Right renal pelvis (tissue), 4 donors: ENCODE measurements at places on chromosomes 6 and 20. TPM values are rescaled to one million over a fixed set of nuclear protein-coding genes. Genes with fewer than 3 reads are reported as not detected.

GRCh38 chr6:52157301-52157941, 28.8 kb upstream of the IL17A start:
- DNase-seq: no peak

DNA sequence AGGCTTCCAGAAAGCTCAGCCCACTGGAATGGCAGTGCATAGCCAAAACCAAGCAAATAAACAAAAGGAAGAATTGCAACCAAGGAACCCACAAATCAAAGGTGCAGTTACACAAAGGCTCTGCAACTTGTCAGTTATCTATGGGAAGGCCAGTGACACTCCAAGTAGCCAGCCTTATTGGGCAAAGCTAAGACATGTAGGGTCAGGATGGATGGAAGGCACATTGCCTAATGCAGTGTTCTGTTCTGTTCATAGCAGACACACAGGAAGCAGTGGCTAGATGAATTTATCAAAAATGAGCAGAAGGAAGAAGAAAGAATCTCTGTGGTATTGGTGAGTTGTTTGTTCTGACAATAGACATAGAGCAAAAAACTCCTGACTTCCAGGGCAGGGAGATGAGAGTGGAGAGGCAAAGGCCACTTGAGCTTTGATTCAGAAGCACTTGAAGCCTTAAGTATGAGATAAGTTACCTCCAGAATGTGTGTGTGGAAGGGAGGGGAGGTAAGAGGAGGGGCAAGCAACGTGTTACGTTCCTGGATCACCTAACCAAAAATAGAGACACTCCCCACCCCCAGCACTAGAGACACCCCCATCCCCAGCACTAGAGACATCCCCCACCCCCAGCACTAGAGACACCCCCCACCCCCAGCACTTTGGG, 57.9 kb upstream of the AKAP12 start:
- DNase-seq: no peak

CLDN20 gene
- 0.42 TPM for polyA plus RNA-seq

DNA sequence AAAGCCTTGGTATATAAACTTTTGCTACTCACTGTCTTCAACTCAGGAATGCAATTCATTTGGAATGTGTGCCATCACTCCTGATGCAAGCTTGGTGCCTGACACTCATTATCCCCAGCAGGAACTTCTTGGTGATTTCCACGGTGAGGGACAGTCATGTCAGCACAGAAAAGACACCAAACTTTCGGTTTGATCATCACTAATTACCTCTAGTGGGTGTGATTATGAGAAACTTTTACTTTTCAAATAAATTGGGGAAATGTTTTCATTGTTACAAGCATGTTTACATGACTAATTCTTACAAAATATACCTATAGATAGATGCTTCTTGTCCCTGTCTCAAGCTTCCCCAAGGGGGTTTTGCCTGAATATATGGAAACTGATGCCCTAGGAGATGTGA, 40.9 kb downstream of the RPP40 start:
- no peak for DNase-seq

GTSF1L gene
- not detected for polyA plus RNA-seq

DNA sequence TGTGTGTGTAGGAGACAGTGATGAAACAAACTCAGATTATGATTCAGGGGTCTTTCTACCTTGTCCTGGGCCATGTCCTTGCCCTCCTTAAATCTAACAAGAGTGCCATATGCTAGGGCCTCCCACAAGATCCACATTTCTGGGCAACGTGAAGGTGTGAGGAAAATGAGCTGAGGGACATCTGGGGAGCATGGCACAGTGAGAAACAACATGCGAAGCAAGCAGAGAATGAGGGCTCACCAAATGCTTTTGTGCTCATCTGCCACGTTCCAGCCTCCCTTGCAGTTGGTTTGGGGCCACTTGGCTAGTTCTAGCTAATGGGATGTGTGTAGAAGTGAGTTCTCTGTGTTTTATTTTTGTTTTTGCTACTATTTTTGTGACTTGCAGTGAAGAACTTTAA, 21.4 kb upstream of the RNF182 start:
- no peak for DNase-seq

ABHD16B gene
- not detected for polyA plus RNA-seq

- DNase-seq: no peak
Observed at GRCh38 chr6:158356586-158357546, 44.6 kb downstream of the TULP4 start.

- DNase-seq: no peak
Observed at GRCh38 chr6:39118921-39119320, 3.9 kb upstream of the SAYSD1 start.

CHRNA4 gene
- 11.2 TPM for polyA plus RNA-seq

DNA sequence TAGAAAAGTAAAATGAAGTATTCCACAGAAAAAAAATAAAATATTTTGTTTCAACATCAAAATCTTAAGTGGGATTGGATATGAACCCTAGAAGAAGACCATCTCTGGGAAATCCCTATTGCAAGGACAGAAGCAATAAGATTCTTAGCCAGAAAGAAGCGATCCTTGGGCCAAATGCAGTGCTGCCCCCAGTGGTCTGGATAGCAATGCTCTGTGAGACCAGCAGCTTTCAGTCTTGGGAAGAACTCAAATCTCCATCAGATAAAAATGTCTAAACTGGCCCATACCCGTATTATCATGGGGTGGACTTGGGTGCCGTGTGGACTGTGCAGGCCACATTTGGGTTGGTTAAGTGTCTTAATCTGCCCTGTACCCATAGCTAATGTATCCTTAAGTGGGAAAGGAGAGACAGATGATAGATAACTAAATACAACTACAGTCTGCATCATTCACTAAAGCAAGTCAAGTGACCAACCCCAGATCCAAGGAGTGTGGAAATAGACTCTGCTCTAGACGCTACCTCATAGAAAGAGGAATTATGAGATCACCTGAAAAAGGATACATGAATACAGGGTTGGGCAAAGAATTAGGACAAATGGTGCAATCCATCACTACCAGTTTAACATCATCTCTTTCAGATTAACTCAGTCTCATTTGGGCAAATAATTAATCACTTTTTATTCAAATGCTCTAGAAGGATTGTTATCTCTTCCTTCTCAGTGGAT, 38.9 kb upstream of the SNAP25 start:
- no peak for DNase-seq

LGSN gene
- polyA plus RNA-seq: 0.51 TPM

HLA-DQB1 gene
- 4.4 TPM for polyA plus RNA-seq

DNA sequence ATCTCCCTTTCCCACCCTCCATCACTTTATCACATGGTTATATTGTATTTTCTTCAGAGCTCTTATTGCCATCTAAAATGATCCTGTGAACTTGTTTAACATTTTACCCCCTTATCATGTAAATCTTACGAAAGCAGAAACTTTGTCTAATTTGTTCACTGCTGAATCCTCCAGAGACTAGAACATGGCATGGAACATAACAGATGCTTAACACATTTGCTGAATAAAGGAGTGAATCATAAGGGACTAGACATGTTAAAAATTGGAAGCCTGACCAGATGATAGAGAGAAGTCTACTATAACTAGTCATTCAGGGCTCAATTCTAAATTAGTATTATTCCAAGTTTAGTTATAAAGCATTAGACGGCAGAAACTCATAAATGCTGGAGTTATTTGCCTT, 73.3 kb downstream of the MAN1A1 start:
- DNase-seq: no peak

BHLHE23 gene
- polyA plus RNA-seq: not detected

DNA sequence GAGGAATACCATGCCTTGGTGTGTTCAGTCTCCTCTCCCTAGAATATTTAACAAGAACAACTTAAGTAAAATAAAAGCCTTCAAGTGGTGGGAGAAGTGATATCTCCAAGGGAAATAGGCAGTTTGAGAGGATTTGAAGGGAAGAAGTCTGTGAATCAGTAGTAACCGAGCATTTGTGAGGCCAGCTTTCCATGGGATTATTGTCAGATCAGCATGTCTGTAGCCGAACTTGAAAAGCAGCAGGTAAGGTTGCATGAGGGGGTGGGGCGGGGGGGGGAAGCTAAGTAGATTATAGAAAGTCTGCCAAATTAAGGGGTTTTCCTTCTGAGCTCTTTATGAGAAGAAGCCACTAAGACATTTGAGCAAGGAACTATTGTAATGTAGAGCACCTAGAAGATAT, 92.6 kb downstream of the GRIK2 start:
- no peak for DNase-seq

- DNase-seq: no peak
Observed at GRCh38 chr6:95866732-95867131, 149.0 kb upstream of the FUT9 start.

SLC17A1 gene
- polyA plus RNA-seq: 39.3 TPM

GRCh38 chr6:122984393-122984792, 11.6 kb upstream of the CLVS2 start:
- no peak for DNase-seq

GRCh38 chr6:106927531-106928398, 46.8 kb downstream of the CD24 start:
- peak; percentile 66 for DNase-seq

MAN1A1 gene
- 111 TPM for polyA plus RNA-seq

DNA sequence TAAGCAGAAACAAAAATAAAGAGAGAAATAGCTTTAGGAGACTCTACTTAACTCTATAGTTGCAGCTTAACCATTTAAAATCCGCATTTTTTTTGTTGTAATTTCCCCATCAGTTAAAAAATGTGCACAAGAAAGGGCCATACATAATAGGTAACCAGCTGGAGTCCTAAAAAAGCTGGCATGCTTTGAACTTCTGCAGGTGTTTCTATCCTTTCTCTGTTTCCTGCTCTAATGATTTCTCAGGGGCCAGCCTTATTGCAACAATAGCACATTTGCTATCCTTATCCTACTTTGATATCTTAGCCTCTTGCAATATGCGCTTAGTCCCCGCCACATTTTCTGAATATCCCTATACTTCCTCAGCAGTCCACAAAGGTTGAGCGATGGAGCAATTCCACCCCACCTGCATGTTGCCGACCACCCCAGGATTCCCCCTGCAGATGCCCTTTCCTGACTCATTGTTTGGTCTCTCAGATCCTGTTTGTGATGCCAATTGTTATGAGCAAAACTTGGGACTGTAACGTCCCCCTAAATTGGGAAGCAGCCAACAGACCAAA, 48.5 kb downstream of the TRIM27 start:
- no peak for DNase-seq

GRCh38 chr6:11040134-11040533, 4.0 kb downstream of the ELOVL2 start:
- no peak for DNase-seq

KIFC1 gene
- 39.6 TPM for polyA plus RNA-seq

GRCh38 chr6:11538052-11538818, 686 bp downstream of the TMEM170B start:
- DNase-seq: no peak

DNA sequence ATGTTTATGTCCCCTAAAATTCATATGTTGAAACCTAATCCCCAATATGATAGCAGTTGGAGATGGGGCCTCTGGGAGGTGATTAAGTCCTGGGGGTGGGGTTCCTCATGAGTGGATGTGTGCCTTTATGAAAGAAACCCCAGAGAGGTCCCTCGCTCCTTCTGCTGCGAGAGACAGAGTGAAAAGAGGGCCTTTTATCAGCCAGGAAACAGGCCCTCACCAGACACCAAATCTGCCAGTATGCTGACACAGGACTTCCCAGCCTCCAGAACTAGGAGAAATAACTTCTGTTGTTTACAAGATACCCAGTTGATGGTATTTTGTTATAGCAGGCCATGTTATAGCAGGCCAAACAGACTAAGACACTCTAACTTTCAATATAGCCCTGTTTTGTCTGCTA, 100.9 kb upstream of the NFATC2 start:
- DNase-seq: no peak

GRCh38 chr20:60697252-60697651, 554.8 kb upstream of the CDH4 start:
- no peak for DNase-seq

DNA sequence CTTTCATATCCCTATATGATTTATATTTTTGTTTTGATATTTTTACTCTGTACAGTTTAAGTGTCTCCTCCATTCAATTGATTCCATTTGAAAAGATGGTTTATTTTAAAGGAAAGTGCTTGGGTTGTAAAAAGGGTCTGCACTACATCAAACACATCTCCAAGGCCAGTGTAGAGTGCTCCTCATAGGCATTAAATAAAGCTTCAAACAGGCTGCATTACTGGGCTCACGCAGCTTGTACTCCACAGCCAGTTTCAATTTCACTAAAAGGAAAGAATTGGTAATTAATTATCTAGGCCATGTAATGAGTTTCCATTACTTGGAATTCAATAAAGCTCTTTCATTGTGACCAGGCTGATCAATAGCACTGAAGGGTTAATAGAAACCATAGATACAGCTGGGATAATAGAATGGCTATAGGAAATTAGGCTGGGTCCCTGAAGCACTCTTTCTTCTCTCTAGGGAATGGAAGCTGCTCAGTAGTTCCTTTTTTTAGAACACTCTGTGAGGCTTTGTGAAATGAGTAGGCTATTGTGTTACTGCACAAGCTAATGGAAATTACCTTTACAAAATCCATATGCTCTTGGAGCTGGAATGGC, 442.2 kb downstream of the RNF144B start:
- DNase-seq: no peak

PDE7B gene
- 9.5 TPM for polyA plus RNA-seq

GRCh38 chr20:645318-646106, 7.5 kb downstream of the SRXN1 start:
- DNase-seq: peak; percentile 55

DNA sequence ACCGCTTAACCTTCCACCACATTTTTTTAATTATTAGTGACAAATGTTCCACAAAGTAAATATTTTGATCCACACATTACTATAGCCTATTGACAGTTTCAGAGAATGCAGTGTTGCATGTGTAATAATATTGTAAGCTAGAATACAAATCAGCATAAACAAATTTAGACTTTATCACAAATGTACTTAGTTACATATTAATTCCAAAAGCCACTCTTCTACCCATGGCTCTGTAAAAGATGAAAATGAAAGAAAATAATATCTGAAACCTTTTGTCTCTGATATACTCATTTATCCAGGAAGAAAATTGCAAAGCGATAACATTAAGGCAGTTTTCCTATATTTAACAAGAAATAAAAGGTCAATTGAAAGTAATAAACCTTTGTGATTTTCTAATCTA, 954.0 kb upstream of the MAN1A1 start:
- DNase-seq: no peak

IL17A gene
- polyA plus RNA-seq: not detected

- no peak for DNase-seq
Observed at GRCh38 chr6:143015300-143015706, 45.4 kb upstream of the AIG1 start.

DNA sequence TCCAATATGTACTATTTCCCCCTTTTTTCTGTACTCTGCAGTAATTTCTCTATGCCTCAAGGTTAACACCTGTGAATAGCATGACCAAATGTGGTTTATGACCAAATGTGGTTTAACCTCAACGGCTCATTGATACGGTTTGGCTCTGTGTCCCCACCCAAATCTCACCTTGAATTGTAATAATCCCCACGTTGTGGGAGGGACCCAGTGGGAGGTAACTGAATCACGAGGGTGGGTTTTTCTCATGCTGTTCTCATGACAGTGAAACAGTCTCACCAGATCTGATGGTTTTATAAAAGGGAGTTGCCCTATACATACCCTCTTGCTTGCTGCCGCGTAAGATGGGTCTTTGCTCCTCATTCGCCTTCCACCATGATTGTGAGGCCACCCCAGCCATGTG, 18.7 kb downstream of the DEK start:
- no peak for DNase-seq
